Cortex of kidney (tissue), 1 donor: ENCODE measurements at places on chromosomes 3 and 15.

- DNase-seq = no peak
These were observed 28.6 kb upstream of the SH3BP5 start for GRCh38 chr3:15360788-15361493.

DNA sequence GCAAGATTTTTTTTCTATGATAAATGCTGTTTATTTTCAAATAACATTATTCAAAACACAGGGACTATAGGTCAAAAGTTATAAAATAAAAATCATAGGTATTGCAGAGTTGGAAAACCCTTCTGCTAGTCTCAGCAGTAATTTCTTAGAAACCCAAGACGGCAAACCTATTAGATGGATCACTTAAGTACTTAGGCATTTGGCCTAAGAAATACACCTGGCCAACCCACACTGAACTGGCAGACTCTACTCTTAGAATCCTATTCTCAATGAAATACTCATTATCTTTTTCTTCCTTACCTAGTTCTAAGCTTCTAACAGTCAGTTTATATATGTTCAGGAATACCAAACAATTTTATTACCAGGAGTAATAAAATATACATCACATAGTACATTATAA lies 30.5 kb upstream of the RIOX2 start:
- DNase-seq = no peak

DNA sequence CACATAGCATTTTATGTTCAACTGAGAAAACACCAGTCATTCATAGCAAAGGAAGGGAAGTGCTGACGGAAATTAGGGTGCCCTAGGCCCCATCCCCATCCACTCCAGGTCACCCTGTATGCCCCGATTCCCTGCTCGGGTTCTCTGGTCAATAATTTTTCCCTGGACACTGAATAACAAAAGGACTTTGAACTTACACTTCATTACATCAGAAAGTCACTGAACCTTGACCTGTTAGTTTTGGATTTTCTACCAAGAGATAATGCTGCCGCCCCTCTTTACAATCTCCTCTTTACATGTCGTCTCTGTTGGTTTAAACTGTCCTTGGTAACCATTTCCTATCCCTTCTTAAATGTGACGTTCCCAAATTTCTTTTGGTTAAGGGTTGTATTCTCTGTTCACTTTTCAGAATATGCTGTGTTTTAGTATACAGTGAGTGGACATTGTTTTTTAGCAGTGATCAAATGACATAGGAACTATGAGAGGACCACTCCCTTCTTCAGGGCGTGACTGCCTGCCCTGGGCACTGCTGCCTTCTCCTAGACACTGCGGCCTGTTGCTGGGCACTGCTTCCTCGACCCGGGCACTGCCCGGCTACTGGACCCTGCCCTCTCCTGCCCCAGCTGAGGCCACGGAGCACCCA lies 13.6 kb upstream of the AHSG start:
- no peak for DNase-seq

GRCh38 chr15:34652726-34653033 lies 69.2 kb upstream of the GOLGA8B start:
- no peak for DNase-seq

- DNase-seq = no peak
These were observed 147.9 kb upstream of the ABI3BP start for GRCh38 chr3:101141135-101141534.

- DNase-seq = no peak
These were observed 1.3 kb downstream of the BHLHE40 start for GRCh38 chr3:4980229-4981203.

- DNase-seq = no peak
These were observed 4.2 kb downstream of the HMCES start for GRCh38 chr3:129282727-129283327.

GRCh38 chr15:87582169-87582568 lies 674.4 kb downstream of the NTRK3 start:
- DNase-seq = no peak

- DNase-seq = no peak
These were observed 90.6 kb upstream of the TSC22D2 start for GRCh38 chr3:150317469-150317868.

DNA sequence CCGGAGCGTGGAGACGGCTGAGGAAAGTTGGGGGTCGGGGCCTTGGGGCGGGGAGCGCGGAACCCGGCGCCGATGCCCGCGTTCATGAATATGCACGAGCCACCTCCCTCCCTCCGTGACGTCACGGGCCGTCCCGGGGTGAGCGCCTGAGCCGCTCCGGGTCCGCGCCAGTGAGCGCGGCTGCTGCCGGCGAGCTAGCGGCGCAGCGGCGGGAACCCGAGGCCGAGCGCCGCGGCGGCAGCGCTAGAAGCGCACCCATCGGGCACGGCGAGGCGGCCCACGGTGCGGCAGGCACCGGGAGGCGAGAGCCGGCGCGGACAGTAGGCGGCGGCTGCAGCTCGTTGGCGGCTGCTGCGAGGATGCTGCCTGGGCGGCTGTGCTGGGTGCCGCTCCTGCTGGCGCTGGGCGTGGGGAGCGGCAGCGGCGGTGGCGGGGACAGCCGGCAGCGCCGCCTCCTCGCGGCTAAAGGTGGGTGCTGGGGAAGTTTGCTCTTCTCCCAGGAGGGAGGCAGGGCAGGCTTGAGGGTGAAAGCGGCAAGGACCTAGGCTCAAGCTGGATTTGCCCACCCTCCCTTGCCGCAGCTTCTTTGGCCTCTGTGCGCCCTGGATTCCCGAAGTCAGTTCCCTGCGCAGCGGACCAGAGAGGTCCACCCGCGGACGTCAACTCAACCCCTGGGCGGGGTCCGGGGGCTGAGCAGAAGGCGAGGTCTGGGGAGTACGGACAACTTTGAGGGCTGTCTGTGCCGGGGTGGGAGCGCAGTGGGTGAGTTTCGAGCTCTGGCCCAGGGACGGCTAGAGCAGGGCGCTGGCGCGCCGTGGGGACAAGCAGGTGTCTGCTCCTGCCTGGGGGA lies at the start of gene CLSTN2:
TSS of gene CLSTN2 (plus strand) at position 170 of the 850 bp plus-strand sequence.
- DNase-seq = no peak

DNA sequence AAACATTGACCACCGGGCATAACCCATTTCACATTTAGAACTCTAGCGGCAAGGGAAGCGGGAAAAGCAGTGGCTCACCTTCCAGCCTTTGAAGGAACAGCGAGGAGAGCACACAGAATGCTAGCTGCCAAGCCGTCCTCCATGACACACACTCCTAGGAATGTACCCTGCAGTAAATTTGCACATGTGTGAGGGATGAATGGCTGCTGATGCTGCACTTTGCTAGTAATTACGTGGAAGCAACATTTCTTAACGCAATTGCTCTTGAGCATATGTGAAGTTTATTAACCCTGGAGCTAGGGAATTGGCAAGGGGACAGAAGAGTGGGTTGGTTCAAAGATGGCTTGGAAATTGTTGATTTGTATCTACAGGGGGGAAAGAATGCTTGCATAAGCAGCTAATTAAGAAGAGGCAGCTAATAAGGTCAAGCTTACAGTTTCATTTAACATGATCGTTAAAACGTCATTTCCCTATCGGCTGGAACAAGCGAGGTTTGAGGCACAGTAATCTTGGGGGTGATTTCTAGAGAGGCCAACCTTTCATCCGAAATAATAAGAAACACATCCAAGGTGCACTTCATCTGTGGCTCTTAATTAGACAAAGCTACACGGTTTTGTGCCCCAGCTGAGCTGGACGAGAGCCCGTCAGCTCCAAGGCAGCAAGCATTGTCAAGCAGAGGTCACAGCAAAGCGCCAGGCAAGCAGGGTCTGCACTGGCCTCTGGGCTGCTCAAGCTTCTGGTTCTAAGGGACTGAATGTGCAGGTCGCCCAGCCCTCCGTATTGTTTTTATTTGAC lies 123.4 kb downstream of the CHSY1 start:
- no peak for DNase-seq
